ENCODE measurements at places on chromosomes 2 and 18.

DNA sequence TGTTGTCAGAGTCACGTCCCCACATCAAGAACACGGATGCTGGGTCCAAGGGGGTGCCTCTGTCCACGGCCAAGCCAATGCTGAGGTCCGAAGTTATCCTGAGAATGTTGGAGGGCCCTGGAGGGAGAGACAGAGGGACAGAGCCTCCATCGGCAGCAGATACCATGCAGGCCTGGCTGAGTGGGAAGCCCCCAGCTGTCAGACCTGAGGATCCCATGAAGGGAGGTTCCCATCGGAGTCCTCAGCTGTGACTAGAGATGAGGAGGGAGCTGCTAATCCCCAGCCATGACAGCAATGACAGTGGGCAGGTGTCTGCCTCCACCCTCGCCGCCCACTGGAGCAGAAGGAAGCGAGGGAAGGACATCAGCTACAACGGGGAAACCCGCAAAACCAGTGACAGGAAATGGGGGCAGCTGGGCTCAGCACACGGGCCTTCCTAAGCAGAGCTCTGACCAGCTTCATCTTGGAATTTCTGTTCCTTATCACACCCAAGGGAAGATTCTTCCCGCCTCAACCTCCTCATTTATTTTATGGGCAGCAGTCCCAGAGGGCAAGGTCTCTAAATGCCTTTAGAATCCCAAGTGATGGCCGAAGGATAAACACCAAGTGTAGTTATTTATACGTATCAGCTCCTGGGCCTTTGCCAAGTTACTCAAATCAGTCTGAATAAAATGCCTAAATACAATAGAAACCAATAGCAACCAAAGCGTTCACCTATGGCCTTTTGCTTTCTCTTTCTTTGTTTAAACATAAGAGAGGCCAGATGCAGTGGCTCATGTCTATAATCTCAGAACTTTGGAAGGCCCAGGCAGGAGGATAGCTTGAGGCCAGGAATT lies 32.2 kb downstream of the FAM178B start:
- DNase-seq: peak; percentile 40

GRCh38 chr2:147589127-147589526 lies 255.7 kb upstream of the ACVR2A start:
- no peak for DNase-seq

DNA sequence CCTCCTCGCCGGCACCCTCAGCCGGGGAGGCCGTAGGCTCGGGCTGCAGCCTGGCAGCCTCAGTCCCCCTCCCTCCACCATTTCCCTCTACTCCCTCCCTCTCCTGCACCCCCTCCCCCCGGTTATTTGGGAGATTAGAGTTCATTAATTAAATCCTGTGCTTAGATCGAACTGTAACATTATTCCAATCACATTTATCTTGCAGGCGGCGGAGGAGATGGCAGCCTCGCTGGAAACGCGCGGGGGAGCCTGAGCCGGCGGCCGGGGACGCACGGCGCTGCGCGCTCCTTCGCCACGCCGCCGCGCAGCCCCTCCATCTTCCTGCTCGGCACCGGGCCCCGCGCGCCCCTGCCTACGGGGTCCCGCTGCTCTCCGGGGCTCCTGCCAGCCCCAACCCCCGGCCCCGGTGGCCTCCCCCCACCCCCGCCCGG lies at the start of gene ST8SIA3:
Gene ST8SIA3 (plus strand): TSS at position 287 of the 431 bp plus-strand sequence. CDS start 290 bp downstream, outside the sequence.
- DNase-seq: no peak

DNA sequence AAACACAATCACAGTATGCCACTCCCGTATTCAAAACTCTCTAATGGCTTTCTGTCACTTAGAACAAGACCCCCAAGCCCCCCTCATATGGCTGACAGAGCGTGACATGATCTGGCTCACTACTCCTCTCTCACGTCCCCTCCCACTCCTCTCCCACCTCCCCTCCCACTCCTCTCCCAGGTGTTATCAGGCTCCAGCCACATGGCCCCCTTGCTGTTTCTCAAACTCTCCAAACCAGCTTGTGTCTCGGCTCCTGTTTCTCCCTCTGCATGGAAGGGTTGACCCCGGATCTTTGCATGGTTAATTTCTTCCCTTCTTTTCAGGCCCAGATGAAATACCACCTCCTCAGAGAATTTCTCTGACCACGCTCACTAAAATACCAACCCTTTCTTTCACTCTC lies 180.8 kb downstream of the SLC8A1 start:
- no peak for DNase-seq

DNA sequence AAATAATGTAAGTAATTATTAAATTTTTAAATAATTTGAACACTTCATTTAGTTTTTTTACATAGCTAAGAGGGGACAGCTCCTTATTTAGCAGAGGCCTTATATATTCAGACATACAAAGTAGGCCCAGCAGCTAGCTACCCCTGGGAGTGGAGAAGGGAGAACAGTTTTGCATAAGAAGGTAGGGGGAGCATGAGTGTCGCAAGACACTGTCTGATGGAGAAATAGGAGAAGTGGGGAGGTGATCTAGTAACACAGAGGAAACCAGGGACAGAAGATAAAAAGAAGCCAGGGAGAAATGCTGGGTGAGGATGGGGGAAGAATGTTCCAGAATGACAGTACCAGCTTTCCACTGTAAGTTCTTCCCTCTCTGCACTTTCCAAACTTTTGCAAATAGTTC lies 16.0 kb upstream of the RGPD4 start:
- DNase-seq: no peak

DNA sequence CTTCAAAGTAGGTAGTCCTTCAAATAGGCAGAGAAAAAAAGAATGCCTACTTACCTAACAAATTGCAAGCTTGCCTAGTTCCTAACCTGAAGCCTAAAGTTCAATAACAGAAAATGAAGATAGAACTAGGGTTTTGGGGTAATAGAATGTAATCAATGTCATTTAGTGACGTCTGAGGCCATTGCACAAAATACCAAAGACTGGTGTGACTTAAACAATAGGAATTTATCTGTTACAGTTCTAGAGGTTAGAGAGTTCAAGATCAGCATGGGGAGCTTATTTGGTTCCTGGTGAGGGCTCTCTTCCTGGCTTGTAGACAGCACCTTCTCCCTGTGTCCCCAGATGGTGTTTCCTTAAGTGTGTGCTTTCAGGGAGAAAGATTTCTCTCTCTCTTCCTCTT lies 4.7 kb upstream of the NPC1 start:
- DNase-seq: no peak

DNA sequence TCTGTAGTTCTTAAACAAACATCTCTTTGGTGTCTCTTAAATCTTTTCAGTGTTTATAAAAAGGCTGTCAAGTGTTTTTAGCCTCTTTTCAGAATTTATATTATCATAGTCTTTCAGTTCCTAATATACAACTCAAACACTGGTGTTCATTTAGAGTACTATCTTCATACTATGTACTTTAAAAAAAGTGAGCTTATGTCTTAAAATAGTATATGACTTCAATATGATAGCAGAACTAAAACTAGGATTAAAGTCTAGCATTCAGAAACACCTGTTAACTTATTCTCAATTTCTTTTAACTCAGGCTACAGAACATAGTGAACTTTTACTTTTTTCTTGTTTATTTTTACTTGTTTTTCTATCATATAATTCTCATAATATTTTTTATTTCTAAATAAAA lies 14.7 kb upstream of the IKZF2 start:
- DNase-seq: no peak

DNA sequence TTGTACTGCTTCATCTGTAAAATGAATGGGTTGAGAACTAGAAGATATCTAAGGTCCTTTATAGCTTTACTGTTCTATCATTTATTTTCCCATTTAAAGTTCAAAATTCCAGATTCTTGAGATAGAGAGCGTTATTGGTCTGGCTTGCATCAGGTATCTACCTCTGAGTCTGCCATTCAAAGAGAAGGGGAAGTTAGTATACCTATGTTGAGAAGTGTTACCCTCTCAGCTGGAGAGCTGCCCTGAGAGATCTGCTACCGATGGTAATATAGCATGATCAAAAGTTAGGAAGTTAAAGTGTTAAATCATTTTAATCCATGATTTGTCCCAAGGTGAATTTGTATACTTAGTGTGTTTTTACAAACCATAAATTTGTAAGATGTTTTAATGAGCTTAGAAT lies 7.4 kb downstream of the EPC2 start:
- DNase-seq: no peak

GRCh38 chr2:174846941-174847938 lies 83.0 kb upstream of the CHRNA1 start:
- peak; percentile 65 for DNase-seq

- DNase-seq: no peak
Measured at GRCh38 chr2:84914334-84914733, 8.9 kb downstream of the TMSB10 start.

DNA sequence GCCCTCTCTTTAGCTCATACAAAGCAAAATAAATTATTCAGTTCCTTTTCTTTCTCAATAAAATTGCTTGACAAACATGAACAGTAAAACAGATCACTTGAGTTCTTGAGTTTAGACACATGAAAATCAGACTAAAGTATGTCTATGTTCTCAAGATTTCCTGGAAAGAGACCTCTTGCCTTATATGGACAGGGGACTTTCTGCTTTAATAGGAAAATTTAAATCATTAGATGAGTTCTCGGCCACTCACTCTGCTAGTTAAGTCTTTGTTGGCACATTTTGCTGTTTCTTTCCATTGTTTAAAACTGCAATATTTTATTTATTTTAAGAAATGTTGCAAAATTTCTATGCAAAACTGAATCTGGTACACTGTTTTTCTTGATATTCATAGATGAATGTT lies 207.8 kb downstream of the RND3 start:
- no peak for DNase-seq

DNA sequence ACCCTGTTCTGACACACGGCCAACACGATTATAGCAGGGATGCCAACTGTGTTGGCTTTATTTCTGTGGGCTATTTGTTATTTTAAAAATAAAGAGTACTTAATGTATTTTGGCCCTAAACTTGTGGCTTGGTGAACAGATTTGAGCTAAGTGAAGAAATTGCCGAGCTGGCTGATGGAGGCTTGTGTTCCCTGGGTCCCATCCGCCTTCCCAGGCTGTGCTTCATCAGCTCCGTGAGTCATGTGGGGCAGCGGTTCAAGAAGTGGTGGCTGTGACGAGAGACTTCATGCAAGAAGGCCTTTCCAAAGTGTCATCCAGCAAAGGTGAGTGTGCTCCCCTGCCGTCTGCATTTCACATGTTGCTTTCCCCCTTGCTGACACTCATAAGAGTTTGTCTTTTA lies 73.6 kb upstream of the NCK2 start:
- DNase-seq: no peak

Data from femur (tissue), 1 donor.